CD4-positive, alpha-beta T cell treated with Interferon gamma for 1 hour (primary cell): ENCODE measurements at places on chromosomes 2 and 18.

GRCh38 chr2:71860381-71860926 lies 287.2 kb downstream of the CYP26B1 start:
- DNase-seq = no peak

GRCh38 chr2:196924051-196924450 lies 2.5 kb downstream of the PGAP1 start:
- no peak for DNase-seq

DNA sequence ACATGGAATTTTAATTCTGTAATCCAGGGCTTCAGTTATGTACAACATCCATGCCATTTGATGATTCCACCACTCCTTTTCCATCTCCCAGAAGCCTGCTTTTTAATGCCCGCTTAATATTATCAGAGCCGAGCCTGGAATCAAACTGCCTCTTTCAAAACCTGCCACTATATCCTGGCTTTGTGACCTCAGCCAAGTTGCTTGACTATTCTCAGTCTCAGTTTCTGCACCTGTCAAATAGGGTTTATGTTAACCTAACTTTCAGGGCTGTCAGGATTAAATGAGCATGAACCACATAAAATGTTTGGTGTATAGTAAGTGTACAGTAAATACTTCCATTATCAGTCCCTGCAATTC lies 108.7 kb downstream of the XRCC5 start:
- no peak for DNase-seq

- DNase-seq = no peak
These were observed 97.6 kb upstream of the MAP3K20 start for GRCh38 chr2:172978063-172978383.

DNA sequence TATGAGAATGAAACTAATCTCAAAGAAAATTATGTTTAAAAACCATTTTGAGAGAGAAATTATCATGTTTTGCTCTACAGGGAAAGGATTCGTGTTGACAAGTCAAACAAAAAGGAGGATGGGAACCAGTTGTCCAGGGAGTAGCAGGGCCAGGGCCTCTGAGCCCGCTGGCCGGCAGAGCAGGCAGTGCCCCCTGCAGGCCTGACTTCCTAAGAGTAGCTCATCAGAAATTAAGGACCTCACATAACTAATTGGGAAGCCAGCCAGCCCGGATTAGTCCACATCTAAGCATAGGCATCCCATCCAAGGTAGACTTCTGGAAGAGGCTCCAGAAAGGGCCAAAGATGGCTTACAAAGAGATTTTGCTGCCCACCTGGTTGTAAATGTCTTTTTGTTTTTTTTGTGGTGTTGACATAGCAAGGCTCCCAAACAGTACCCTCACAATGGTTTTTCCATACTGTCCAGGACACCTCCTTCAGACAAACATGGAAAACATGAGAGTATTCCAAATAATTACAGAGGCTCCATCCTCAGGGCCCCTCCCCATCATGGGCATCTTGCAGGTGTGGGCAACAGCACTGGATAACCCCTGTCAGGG lies 241.2 kb upstream of the TANK start:
- DNase-seq = peak; percentile 34

- no peak for DNase-seq
These were observed 1249.0 kb upstream of the FAM98A start for GRCh38 chr2:34848132-34848531.

DNA sequence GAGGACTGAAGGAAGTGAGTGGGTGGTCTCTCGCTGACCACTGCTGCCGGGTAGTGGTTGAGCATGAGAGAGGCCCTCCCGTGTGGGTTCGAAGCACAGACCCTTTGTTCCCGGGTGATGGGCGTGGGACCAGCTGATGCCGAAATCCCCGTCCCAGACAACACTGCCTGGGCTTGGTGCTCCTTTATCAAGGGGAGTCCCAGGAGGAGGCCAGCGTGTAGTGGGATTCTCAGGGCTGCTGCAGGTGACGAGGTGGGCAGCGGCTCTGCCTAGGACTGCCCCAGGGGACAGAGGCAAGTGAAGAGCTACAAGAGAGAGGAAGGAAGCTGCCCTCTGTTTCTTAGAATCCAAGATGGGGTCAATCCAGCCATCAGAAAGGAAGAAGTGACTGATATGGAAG lies 251.3 kb upstream of the PXDN start:
- no peak for DNase-seq

- DNase-seq = no peak
These were observed 12.6 kb downstream of the NDUFAF7 start for GRCh38 chr2:37244017-37244416.

DNA sequence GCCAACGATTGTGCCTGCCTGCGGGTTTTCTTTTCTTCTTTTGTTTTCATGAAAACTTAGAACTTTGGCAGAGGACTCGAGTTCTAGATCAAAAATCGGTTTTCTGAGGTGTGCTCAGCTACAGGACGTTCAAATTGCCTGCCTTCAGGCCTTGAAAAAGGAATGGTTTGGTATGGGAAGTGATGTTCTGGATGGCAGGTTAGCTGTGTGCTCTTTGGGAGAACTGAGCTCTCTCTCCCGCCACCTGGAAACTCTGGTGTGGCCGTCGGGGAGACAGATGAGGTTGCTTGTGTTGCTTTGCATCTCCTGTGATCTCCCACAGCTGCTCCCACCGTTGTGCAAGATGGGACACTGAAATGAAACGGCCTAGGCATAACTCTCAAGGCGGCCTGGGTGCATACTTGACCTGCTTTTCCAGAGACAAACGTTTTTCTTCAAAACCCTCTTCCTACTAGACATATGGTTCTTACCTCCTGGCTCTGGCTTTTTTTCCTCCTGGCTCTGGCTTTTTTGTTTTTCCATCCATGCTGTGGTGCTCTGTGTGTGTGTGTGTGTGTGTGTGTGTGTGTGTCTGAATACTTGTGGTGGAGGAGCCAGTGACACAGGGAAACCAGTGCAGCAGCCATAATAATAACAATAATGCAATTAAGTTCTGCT lies 2.0 kb downstream of the FMNL2 start:
- no peak for DNase-seq

- no peak for DNase-seq
These were observed 24.5 kb downstream of the IMPA2 start for GRCh38 chr18:12005538-12006487.

GRCh38 chr2:69177063-69177771 lies 164.2 kb downstream of the ANTXR1 start:
- DNase-seq = peak; percentile 9

GRCh38 chr2:205957452-205958154 lies 128.4 kb downstream of the INO80D start:
- no peak for DNase-seq

- no peak for DNase-seq
These were observed 91.7 kb upstream of the ACVR1 start for GRCh38 chr2:157967856-157968255.

GRCh38 chr2:240060977-240061591 lies 7.8 kb upstream of the OR6B3 start:
- DNase-seq = no peak

GRCh38 chr2:217228732-217229131 lies 368.9 kb upstream of the TNP1 start:
- DNase-seq = no peak

DNA sequence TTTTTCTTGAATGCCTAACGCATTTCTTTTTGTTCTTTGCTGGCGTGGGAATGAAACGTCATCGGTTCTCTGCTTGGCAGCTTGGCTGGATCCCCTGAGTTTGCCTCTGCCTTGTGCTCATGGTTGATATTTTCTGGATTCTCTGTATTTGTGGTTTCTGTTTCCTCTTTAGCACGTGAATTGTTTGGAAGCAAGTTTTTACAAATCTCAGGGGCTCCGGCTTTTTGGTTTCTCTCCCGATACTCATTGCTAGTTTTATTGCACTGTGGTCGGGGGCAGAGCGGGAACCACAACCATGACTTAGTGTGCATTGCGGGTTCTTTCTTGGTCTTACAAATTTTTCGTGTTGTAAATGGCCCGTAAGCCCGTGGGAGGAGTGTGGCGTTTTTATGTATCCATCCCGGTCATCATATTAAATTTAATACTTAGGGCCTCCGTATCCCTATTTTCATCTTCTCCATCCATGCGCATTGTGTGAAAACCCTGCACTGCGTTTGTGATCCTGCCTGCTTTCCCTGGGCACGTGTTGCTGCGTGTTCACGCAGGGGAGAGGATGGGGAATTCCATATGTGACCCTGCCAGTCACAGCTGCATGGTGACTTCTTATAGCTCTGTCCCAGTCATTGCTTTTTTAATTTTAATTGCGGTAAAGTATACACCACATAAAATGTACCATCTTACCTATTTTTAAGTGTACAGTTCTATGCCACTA lies 9.4 kb downstream of the RAMP1 start:
- no peak for DNase-seq

GRCh38 chr2:69619725-69620124 lies 23.8 kb downstream of the AAK1 start:
- DNase-seq = no peak

DNA sequence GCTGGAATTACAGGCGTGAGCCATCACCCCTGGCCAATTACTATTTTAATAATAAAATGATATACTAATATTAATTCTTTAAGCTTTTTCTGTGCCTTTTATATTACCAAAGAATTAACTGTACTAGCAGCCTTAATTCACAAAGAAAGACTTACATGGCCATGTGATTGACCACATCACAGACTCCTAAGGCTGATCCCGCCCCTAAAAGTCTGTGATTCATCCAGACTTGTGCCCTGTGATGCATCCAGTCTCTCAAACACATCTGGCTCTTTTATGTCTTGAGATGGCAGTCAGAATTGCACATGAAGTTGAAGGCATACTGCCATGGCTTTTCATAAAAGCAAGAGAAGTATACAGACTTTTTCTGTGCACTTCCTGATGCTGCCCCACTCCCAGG lies 91.7 kb downstream of the DTNA start:
- DNase-seq = no peak

DNA sequence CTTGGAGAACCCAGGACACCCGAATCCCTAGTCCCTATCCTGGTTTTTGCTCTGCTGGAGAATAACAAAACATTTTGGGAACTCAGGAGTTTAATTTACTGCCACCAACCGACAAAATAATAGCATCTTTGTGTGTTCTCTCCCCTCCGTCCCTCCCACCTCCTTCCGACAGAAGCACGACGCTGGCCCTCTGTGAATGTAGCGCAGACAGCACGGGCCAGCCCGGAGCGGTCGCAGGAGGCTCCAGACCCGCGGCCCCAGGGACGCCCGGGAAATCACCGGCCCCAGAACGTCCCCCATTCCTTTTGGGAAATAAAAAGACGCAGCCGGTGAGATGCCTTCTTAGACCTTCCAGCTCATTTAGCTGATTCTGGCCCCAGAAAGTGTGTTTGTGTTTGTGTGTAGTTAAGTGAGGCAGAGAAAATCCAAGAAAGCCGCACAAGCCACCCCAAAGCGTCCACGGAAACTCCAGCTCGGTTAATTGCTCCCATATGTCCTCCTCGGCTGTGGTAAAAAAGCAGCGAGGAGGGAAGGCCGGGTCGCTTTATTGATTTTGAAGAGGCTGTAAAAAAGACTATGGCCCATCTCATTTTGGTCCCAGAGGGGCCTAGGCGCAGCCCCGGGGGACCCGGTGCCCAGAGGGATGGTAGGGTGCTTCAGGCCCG lies 577 bp upstream of the TANC1 start:
- DNase-seq = no peak

DNA sequence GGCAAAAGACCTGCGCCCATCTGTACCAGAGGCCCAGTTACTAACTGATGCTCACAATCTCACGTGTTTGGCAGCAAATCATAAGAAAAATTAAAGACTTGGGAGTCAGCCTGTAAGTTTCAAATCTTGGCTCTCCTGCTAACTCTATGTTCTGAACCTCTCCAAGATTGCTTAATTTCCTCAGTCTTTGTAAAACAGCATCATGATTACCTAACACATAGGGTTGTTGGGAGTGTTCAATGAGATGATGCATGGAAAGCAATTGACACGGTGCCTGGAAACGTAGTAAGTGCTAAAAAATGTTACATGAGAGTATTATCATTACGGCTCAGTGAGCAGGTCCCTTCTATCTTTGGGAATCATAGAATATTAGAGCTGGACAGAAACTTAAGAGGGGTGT lies 497.6 kb upstream of the TCF4 start:
- no peak for DNase-seq

DNA sequence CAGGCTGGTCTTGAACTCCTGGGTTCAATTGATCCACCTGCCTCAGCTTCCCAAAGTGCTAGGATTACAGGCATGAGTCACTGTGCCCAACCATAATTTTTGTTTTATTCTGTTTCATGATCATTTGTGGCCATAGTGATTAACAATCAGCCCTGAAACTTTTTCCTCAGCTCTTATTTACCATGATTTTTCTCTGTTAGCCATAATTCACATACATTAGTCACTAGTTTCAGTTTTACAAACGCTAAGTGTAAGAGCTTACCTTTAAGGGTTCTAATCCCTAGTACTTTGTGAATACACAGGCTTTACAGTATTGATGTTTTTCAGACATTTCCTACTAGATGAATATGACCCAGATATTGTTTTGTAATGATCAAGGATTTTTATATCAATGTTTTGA lies 216.1 kb downstream of the DPP4 start:
- DNase-seq = no peak
